ENCODE measurements at places on chromosomes 6 and 20.

- no peak for DNase-seq
Measured at GRCh38 chr6:111485342-111485741, 2.3 kb upstream of the REV3L start.

DNA sequence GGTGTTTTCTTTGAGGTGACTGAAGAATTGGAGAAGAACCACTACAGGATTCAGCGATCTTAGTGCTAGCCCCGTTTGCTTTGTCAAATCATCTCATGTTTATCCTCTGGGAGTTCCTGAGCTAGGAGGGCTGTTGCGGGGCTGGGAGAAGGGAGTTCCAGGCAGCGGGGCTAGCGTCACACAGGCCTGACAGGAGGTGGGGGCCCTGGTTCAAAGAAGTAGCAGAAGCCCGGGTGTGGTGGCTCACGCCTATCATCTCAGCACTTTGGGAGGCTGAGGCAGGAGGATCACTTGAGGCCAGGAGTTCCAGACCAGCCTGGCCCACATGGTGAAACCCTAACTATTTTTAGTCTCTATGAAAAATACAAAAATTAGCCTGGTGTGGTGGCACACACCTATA lies 33.2 kb upstream of the SULF2 start:
- no peak for DNase-seq

DNA sequence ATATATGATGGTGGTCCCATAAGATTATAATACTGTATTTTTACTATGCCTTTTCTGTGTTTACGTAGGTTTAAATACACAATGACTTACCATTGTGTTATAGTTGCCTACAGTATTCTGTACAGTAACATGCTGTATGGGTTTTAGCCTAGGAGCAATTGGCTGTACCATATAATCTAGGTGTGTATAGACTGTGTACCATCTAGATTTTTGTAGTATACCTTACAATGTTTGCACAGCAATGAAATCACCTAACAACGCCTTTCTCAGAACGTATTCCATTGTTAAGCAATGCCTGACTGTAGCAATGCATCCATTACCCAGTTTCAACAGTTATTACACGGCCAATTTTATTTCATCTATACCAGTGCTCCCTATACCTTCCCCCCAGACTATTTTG lies 10.7 kb downstream of the MACROD2 start:
- no peak for DNase-seq

DNA sequence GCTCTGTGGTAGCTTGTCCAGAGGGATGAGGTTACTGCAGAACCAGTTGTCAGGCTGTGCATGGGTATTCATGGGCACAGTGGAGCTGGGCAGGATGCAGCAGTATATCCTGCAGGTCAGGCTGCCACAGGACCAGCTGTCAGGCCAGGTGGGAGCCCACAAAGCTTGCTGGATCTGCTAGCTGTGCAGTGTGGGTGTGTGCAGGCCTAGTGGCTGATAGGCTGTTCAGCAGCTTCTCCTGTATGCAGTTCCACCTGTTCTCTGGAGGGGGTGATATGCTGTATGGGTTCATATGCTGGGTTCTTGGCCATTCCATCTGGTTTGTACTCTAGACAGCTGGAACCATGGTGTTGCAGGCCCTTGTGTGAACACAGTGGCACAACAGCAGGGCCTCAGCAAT lies 40.6 kb upstream of the TPD52L1 start:
- no peak for DNase-seq

GRCh38 chr6:37615564-37616340 lies 81.9 kb downstream of the MDGA1 start:
- no peak for DNase-seq

- no peak for DNase-seq
Measured at GRCh38 chr20:57719951-57720350, 10.1 kb upstream of the PMEPA1 start.

- DNase-seq: no peak
Measured at GRCh38 chr20:23387118-23387443, 25.1 kb downstream of the GZF1 start.

GRCh38 chr6:128882991-128883611 lies at the start of gene LAMA2:
Gene LAMA2 (plus strand): TSS chr6:128883138. CDS start chr6:128883246, 108 bp downstream.
- DNase-seq: no peak

- no peak for DNase-seq
Measured at GRCh38 chr6:44221961-44222335, 1.4 kb upstream of the SLC29A1 start.

DNA sequence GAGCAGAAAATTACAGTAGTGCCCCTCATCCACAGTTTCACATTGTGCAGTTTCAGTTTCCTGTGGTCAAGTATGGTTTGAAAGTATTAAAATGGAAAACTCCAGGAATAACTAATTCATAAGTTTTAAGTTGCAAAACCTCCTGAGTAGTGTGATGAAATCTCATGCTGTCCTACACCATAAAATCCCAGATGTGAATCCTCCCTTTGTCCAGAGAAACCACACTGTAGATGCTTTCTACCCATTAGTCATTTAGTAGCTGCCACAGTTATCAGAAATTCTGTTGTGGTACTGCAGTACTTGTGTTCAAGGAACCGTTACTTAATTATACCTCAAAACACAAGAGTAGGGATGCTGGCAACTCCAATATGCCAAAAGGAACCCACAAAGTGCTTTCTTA lies 74.7 kb downstream of the PTCHD4 start:
- no peak for DNase-seq

- DNase-seq: peak; percentile 34
Measured at GRCh38 chr6:137867685-137868509, 838 bp downstream of the TNFAIP3 start.

- DNase-seq: no peak
Measured at GRCh38 chr6:965343-965742, 272.4 kb upstream of the EXOC2 start.

DNA sequence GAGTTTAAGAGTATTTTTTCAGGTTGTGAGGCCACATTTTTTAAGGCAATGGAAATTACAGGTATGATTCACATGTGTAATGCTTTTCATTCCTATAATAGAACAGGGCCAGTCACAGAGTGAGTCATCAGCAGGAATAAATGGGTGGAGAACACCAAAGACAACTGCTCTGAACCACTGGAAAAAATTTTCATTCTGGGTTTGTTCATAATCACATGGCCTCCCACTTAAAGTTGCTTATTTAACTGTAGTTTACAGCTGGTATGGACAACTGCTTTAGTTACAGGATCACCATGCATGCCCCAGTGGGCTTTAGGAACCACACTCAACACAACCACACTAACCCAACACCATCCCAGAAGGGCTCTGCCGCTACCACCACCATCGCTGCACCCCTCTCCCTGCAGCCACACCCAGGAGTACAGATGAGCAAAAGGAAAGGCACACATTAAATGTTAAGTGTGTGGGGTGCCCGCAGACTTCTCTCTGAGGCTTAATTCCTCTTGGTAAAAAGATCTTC lies 107.0 kb upstream of the DST start:
- no peak for DNase-seq

DNA sequence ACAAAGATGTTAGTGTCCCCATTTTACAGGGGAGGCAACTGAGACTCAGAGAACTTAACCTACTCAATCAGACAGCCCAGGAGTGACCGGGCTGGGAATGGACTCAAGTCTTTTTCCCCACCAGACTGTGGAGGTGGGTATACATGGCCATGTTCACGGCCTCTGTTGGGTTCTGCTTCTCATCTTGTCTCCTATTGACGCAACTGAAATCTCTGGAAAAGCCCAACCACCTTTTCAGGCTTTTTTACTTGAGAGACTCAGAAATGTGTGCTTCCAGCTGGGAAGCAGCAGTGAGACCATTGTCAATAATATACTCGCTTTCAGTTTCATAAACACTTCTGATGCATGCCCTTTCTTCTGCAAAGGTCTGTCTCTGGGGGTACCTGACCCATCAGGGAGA lies 70.7 kb downstream of the SOBP start:
- DNase-seq: no peak

DNA sequence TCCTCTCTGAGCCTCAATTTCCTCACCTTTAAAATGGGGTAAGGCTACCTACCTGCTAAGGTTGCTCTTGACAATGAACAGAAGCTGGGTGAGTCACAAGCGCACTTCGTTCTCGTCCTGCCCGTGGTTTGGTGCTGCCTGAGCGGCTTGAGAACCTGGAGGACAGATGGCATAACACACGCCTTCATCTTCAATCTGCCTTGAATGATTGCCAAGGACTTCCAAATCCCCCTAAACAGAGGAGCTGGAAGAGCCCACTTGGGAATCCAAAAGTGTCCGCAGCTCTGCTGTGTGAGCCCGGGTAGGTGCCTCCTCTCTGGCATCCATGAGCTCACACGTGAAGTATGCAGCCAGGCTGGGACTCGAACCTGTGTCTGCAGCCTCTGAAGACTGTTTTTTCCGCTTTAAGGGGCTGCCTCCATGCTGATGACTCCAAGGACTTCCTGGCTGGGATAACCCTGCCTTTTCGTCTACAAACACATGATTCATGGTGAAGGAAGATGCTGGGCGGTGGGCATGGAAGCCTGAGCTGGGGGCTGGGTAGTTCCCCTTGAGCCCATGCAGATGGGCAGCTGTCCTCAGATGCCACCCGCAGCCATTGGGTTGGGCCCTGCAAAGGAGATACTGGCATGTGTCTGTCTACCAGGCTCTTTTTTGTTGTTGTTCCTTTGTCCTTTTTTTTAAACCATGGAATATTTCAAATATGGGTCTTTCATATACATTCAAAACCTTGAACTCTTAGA lies 25.3 kb upstream of the CSNK2A1 start:
- no peak for DNase-seq

DNA sequence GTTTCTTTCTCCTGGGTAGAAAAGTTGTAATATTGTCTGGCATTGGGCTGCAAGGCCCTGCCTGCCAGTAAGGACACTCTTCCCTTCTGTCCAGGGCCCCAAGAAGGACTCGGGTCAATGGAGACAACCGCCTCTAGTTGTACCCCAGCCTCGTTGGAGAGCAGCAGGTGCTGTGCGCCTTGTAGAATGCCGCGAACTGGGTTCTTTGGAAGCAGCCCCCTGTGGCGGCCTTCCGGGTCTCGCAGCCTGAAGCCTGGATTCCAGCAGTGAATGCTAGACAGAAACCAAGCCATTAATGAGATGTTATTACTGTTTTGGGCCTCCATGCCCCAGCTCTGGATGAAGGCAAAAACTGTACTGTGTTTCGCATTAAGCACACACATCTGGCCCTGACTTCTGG lies 37.0 kb downstream of the PLCG1 start:
- DNase-seq: no peak

GRCh38 chr20:33316343-33316742 lies 33.3 kb downstream of the BPIFB1 start:
- DNase-seq: no peak

- DNase-seq: no peak
Measured at GRCh38 chr6:158708239-158708638, 58.4 kb downstream of the SYTL3 start.

GRCh38 chr20:58402827-58403226 lies 13.8 kb downstream of the VAPB start:
- no peak for DNase-seq

DNA sequence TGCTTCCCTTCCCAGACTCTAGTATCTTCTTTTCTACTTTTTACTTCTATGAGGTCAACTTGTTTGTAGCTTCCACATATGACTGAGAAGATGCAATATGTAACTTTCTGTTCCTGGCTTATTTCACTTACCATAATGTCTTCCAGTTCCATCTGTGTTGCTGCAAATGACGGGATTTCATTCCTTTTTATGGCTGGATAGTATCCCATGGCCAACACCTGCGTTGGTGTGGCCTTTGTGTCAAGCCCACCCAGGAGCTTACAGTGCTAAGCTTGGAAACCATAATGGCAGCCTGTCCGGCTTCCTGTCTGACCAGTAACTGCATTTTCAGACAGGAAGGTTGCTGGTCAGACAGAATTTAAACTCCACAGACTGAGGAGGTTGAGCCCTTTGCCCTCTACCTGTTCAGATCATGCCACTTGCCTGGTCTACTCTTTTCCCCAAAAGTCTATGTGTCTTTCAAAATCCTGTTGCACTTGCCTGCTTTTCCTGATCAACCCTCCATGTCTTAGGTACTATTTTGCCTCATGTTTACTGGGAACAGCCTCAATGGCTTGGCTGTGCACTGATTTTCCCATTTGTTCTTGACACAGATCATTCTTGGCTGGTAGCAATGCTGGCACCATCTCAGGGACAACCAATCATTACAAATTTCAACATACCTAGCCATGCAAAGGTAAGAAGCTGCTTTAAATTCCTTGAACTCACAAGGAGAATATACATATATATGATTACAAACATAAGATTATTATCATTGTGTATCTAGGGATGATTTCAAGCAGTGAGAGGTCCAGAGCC lies 114.3 kb upstream of the PLEKHG1 start:
- DNase-seq: no peak

- DNase-seq: no peak
Measured at GRCh38 chr6:156166093-156166492, 611.1 kb upstream of the ARID1B start.

DNA sequence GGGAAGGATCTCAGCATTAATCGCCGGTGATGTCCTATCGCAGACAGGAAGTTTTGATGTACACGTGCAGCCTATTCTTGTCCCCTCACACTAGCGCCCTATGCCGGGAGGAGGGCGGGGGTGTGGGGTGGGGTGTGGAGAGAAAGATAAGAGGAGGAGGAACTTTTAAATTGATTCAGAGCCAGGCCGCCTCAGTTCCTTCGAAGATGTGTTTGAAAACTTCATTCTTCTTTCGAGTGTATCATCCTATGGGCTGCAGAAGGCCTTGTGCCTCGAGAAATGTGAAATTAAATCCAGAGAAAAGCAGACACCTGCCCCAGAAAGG lies 2.5 kb upstream of the POU3F2 start:
- DNase-seq: no peak

- DNase-seq: no peak
Measured at GRCh38 chr20:7696311-7696710, 243.9 kb downstream of the HAO1 start.

- no peak for DNase-seq
Measured at GRCh38 chr20:32278199-32278643, 770 bp downstream of the KIF3B start.

DNA sequence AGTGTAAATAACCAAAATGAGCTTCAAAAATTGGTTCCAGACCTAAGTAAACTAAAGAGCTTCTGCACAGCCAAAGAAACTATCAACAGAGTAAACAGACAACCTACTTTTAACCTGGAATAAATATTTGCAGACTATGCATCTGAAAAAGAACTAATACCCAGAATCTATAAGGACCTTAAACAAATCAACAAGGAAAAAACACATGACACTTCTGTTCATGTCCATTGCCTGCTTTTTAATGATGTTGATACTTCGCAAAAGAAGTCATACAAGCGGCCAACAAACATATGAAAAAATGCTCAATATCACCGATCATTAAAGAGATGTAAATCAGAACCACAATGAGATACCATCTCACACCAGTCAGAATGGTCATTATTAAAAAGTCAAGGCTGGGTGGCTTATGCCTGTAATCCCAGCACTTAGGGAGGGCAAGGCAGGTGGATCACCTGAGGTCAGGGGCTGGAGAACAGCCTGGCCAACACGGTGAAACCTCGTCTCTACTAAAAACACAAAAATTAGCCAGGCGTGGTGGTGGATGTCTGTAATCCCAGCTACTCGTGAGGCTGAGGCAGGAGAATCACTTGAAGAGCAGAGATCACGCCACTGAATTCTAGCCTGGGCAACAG lies 42.5 kb upstream of the DST start:
- DNase-seq: no peak

DNA sequence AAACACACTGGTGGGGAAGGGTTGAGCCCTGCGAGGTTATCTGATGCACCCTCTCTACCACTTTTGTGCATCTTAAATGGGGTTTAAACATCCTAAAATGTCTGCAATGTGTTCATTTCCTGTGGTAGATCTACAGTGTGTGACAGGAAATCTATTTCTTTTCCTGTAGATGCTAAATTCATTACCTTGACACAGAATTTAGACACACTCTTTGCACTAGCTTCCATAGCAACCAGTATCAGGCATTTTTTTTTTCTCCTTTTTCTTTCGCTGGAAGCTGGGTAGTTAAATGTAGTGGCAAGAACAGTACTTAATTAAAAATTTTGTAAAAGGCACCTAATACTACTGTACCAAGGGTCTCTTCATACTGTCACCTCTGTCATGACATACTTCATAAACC lies 141.1 kb downstream of the RFPL4B start:
- DNase-seq: no peak

Data from activated naive CD4-positive, alpha-beta T cell (primary cell).